ENCODE measurements at places on chromosomes 7 and 10.

- DNase-seq = peak; percentile 37
Observed at GRCh38 chr10:43390759-43391158, 18.2 kb downstream of the HNRNPF start.

DNA sequence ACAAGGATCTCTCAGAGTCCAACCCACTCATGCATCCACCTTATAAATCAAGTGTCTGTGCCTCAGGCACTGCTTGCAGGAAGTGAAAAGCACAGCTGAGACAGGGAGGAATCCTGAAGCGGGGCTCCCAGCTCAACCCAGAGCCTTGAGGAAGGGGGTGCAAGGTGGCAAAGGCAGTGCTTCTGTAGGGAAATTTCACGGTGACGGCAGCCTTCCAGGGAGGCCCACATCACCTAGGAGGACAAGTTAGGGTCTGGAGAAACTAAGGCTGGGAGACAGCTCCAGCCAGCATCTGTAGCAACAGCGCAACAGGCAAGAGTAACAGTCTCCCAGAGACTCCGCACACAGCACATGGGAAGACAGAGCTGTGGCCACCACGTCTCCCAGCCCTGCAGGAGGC is 2.7 kb downstream of the AOC1 start:
- no peak for DNase-seq

DNA sequence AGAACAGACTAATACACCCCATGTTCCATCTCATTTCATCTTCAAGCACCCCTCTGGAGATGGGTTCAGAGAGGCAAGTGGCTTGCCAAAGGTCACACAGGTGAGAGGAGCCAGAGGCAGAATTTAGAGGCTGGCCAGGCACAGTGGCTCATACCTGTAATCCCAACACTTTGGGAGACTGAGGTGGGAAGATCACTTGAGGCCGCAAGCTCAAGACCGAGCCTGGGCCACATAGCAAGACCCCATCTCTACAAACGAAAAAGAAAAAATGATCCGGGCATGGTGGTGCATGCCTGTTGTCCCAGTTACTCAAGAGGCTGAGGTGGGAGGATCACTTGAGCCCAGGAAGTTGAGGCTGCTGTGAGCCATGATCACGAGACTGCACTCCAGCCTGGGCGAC is 34.7 kb upstream of the MYL10 start:
- no peak for DNase-seq

- DNase-seq = no peak
Observed at GRCh38 chr10:124336186-124336585, 82.5 kb downstream of the OAT start.

DNA sequence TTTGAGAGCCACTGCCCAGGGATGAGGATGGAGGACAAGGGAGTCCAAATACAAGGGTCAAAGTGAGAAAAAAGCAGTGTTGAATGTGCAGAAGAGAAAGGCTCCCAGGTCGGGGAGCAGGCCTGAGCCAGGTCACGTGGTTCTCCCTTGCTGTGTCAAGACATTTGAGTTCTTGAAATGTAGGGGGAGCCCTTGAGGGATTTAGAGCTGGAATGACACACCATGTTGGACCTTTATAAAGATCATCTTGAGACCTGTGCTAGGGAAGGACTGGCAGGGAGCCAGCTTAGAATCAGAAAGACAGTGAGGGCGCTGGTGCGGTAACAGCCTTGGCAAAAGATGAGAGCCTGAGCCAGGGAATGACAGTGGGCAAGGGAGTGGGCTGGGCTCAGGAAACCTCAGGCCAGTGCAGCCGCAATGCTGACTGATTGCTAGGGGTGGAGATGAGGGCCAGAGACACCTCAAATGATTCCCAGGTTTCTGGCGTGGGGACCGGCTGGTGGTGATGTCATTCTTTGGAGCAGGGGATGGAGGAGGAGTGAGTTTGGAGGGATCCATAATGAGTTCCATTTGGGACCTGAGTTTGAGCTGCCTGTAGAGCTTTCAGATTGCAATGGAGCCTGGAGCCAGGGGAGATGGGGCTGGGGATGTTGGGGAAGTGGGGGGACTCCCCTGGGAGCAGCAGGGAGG is 120.1 kb downstream of the PTPN20 start:
- no peak for DNase-seq

- no peak for DNase-seq
Observed at GRCh38 chr10:23294638-23295247, 49.9 kb downstream of the C10orf67 start.

DNA sequence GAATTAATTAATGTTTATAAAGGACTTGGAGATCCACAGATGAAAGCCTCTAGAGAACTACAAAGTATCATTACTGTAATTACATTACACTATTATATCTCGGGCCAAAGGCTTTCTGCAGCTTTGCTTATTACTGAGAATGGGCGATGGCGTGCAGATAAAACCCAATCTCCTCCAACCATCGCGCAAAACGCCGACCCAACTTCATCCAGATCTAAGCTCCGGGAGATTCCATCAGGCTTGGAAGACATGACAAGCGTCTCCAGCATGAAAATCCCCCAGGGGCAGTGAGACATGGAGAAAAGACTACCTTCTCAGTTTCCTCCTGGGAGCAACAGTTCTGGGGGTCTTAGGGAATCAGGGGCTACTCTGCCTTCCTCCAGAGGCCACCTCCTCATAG is 42.2 kb upstream of the CUX1 start:
- no peak for DNase-seq

GRCh38 chr10:88386204-88386788 is 196.8 kb downstream of the RNLS start:
- no peak for DNase-seq

GRCh38 chr10:68897336-68897741 is 3.8 kb upstream of the DDX50 start:
- peak; percentile 46 for DNase-seq

GRCh38 chr7:44167920-44168319 is 21.3 kb downstream of the GCK start:
- no peak for DNase-seq

- no peak for DNase-seq
Observed at GRCh38 chr7:96718107-96719003, 8.7 kb upstream of the SEM1 start.

GRCh38 chr7:128234476-128235026 is 6.5 kb upstream of the LEP start:
- DNase-seq = no peak

DNA sequence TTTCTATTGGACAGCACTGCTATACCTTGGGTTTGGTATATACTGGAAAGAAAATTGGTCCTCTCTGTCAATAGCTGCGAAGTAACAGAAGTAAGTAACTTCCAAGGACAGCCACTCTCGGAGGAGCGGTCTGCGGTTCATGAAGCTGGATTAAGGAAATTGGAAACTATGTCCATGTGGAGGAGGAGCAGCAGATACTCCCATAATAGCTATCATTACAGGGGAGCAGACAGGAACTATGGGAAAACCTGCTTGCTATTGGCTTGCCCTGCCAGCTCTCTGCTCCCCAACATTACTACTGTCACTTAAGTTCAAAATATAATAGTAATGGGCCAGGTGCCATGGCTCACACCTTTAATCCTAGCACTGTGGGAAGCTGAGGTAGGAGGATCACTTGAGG is 83.9 kb upstream of the TRIL start:
- no peak for DNase-seq

- DNase-seq = peak; percentile 62
Observed at GRCh38 chr10:6667679-6668270, 87.7 kb upstream of the PRKCQ start.

- DNase-seq = no peak
Observed at GRCh38 chr7:70135656-70136055, 537.4 kb downstream of the AUTS2 start.

GRCh38 chr7:48298779-48299178 is 127.5 kb downstream of the ABCA13 start:
- no peak for DNase-seq

DNA sequence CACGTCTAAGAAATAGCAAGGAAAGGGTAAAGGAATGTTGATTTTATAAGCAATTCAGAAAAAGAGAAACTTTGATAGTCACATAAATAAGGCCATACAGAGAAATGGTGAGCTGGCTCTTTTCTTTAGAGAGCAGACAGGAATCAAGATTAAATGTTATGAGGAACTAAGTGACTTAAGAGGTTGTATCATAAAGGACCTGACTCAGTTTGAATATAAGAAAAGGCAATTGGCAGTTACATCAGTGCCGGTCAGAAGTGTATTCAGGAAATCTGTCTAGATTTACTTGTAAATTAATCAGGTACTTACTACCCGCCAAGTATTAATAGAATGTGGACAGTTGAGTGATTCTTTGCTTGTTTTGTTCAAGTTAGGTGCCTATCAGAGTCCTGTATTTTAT is 2.1 kb downstream of the MRPL32 start:
- no peak for DNase-seq

- no peak for DNase-seq
Observed at GRCh38 chr7:149218469-149219420, 20.7 kb upstream of the ZNF212 start.

DNA sequence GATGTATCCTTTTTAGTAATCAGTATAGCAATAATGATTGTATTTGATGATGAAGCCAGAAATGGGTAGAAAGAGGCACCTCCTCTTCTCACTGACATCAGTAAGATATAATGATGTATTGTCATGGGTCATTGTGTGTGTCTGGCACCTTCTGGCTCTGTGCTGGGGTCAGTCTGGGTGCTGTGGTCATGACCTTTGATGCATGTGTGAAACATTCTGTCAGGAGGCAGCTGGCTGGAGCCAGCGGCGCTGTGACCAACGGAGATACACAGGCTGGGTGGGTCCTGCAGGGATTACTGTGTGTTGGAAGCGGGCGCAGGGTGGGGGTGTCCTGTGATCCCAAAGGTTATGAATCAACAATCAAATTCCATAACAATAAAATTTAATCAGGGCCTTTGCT is 35.2 kb downstream of the EEPD1 start:
- DNase-seq = no peak

- DNase-seq = no peak
Observed at GRCh38 chr10:90306187-90306586, 551.7 kb downstream of the HTR7 start.

GRCh38 chr7:129997285-129997684 is 44.5 kb upstream of the UBE2H start:
- no peak for DNase-seq

DNA sequence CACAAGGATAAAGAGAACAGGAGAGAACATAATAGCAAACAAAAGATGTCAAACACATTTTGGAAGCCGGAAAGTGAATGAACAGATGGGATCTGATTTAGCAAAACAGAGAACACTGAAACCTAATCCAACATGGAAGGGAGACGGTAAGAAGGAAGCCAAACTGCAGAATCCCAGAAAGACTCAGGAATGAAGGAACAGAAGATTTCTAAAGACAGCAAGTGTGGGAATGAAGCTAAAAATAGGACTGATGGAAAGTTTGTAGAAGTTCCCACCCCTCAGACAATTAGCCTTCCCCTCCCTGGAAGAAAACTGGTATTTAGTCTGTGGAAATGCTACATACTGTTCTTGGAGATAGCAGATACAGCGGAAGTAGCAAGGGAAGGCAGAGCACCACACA is 40.8 kb downstream of the SLC16A12 start:
- no peak for DNase-seq

DNA sequence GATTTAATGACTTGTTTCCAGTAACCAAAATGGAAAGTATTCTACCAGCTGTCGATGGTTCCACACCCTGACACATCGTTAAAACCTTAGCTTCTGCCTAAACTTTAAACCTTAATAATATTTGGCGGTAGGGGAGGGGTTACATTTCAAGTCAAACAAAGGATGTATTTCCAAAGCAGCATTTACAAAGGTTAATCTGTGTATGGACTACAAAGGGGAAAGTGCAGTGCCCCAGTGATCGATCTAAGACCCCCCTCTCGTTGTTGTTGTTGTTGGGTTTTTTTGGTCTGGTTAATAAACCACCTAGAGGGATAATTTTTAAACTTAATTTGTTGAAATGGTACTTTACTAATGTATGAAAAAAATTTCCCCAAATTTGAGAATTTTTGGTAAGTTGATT is 1.1 kb upstream of the STEAP2 start:
- no peak for DNase-seq

- no peak for DNase-seq
Observed at GRCh38 chr7:81932936-81933335, 163.1 kb upstream of the HGF start.

DNA sequence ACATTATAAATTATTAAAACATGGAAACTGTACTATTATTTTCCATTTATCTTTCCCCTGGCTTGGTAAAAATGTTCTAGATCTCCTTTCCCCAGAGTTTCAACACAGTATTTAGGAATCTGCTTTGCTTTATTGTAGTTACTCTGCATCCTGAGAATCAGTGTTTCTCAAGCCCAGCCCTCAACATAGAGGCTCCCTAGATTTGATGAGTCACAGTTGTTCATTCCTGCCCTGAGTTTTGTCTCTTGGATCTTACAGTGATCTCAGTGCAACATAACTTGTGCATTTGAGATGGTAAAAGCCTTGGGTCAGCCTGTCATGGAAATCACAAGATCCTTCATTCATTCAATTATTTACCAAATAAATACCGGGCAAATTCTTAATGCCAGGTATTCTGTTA is 63.0 kb downstream of the VAX1 start:
- no peak for DNase-seq

DNA sequence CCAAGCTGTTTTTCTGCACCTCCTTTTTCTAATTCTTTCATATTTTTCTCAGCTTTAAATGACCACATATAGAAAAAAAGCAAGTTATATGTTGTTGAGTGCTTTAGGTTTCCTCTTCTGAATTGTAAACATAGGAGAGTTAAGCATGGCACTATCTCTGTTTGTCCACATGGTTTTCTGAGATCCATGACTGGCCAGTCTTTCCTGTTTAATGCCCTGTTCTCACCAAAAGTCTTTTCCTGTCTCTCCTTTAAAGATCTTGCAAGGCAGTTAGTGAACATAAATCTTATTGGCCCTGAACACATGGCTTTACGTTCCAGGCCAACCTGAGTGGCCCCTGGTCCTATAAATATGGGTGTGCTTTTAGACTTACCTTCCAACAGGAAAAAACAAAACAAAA is 19.4 kb downstream of the TRPV5 start:
- DNase-seq = no peak

DNA sequence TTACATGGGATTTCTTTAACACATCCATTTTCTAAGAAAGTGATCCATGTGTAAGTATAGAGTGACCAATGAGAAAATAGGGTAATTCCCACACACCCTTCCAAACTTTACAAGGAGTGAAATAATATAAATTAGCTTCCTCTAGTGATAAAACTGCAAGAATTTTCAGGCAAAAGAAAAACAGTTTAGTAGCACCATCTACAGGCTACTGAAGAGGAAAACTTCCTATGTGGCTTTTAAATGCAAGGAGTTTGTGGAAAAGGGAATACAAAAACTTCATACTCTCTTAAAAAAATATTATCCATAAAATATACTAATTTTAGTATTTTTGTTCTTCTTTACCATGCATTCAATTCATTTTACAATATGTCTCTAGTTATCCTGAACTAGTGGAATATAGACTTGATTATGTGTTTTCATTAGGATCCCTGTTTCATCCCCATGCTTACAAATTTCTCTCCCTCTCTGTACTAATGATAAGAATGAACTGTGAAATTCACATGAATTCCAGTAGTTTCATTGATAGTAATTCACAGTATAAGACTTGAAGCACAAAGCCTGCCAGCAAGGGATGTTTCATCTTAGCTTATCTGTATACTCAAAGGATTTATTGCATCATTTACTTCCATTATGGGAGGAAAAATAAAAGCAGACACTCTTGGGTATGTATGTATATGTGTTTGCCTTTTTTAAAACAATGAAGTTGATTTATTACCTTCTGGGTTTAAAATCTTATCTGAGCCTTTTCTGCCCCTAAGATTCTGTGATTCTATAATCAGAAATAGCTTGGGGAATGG is 442.9 kb downstream of the AUTS2 start:
- DNase-seq = no peak
